ENCODE measurements at places on chromosomes 3 and 15.

DNA sequence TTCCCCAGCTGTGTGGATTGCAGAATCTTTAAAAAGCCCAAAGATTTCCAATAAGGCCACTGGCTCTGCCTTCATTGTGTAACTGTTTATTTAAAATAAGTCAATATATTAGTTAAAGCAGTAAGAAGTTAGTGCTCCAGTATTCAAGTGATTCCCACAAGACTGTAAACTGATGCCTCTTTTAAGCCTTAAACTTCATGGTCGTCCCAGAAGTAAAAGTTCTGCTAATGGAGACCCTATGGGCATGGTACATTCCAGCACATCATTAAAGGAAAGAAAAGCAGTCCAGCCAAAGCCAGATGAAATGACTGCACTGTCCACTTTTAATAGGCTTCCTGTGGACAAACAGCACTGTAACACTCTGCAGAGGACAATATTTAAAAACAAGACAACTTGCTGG is 512.6 kb downstream of the MECOM start:
- DNase-seq = peak; percentile 3

DNA sequence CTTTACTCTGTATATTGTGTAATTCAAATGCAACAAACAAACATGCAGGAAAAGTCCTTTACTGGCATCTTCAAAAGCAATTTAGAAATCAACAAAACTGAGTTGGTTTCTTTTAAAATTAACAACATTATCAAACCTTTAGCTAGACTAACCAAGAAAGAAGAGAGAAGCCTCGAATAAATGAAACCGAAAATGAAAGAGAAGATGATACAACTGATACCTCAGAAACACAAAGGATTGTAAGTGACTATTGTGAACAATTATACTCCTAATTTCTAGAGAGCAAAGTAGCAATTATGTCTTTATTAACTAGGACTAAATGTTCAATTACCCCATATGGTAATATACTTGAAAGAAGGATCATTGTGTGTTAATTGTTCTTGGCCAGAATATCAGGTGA is 49.2 kb upstream of the P3H2 start:
- no peak for DNase-seq

DNA sequence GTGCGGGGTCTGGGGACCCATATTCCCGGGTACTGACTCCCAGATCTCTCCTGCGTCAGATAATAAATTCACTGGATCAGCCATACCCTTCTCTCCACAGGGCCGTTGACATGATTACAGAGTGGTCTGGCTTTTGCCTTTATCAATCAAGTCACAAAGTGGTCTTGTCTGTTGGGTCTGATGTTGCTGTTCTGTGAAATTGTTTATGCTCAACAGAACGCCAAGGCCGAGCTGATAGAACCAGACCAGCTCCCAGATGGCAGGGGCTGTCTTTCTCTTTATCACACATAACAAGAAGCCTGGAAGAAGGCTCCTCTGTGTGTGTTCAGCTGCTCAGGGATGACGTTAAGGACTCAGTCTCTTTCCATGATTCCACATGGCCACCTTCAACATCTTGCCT is 751 bp upstream of the DCLK3 start:
- DNase-seq = no peak

GRCh38 chr3:118782755-118783202 is 251.9 kb downstream of the IGSF11 start:
- no peak for DNase-seq

GRCh38 chr3:95815828-95816227 is 998.6 kb upstream of the EPHA6 start:
- DNase-seq = no peak

- DNase-seq = peak; percentile 4
Observed at GRCh38 chr15:40471105-40471807, 472 bp downstream of the CHST14 start.

GRCh38 chr3:30357897-30358296 is 248.5 kb upstream of the TGFBR2 start:
- DNase-seq = no peak

GRCh38 chr15:62934236-62934971 is 108.1 kb upstream of the TPM1 start:
- DNase-seq = no peak

DNA sequence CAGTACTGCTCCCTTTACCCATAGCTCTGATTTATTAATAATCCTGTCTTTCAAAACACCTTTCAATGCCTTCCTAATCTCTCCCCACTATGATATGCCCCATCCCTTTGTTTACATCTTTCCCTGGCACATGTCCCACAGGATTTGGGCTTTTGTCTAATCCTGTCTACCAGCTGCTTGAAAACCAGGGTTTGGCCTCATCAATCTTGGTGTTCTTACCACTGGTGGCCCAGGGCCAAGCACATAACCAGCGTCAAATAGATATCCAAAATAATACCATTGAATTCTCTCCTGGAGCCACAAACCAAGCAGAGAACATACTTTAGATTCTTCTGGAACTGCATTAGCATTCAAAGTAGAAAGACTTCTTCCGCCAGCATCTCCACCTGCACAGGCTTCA is 104.8 kb upstream of the PPP2R3A start:
- DNase-seq = no peak

DNA sequence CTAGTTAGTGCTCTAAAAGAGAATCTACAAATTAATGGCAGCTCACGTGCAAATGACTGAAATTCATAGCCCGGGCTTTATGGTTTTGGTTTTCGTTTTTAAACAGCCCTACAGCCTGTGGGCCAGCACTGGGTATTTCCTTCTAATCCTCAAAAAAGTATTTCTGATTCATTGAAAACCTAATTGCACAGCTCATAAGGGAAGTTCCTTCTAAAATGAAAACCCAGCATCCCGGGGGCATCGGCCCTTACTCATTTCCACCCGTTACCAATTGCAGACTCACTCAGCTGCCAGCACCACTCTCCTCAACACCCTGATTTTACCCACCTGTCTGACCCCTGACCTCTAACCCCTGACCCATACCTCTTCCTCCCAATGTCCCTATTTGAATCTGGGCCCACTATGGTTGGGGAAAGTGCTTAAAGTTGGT is 59.5 kb upstream of the ZNF148 start:
- DNase-seq = no peak

DNA sequence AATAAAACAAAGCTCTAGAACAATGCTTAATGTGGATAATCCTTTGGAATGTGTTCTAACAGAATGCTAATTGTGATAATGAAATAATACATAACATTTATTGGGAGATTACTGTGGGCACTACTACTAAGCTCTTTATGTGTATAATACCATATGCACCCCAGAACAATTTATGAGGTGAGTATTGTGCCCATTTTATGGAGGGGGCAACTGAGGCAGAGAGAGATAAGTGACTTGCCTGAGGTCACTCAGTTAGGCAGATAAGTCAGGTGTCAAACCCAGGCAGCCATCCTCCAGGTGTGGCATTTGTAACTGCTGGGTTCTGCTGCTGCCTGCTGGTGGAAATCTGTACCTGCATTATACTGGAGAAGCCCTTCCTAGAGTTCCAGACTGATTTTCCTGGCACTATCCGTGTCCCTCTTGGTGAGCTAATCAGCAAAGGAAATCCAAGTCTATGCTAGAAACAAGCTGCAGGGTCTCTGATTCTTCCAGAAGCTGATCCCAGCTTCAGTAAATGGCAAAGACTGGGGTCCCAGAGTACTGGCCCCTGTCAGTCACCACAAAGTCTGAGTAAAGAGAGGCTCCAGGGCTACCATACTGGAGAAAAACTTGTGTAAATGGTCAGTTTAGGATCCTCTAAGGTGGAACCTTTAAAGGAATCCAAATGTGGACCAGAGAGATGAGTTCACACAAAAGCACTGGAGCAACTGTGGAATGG is 22.6 kb upstream of the RBP1 start:
- DNase-seq = peak; percentile 43

GRCh38 chr3:61796911-61797310 is 235.5 kb downstream of the PTPRG start:
- DNase-seq = no peak

DNA sequence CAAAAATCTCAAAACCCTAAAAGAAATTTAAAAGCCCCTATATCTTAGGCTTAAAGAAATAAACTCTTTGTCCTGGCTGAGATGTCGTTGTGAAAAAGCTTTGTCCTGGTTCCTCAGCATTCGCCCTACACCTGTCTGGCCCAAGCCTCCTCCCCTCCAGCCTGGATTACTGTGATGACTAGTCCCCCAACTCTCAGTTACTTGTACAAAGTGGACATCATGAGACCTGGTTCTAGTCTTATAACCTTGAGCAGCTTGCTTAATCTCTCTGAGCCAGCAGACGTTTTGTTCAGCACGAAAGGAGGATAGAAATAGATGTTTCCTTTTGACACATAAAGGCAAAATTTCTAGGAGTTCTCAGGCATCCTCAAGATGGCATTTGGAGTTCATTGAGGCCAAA is 51.6 kb downstream of the FILIP1L start:
- DNase-seq = no peak

GRCh38 chr3:109225516-109225915 is 89.0 kb downstream of the C3orf85 start:
- no peak for DNase-seq

- no peak for DNase-seq
Observed at GRCh38 chr3:187049462-187050101, 89.7 kb downstream of the RPL39L start.

DNA sequence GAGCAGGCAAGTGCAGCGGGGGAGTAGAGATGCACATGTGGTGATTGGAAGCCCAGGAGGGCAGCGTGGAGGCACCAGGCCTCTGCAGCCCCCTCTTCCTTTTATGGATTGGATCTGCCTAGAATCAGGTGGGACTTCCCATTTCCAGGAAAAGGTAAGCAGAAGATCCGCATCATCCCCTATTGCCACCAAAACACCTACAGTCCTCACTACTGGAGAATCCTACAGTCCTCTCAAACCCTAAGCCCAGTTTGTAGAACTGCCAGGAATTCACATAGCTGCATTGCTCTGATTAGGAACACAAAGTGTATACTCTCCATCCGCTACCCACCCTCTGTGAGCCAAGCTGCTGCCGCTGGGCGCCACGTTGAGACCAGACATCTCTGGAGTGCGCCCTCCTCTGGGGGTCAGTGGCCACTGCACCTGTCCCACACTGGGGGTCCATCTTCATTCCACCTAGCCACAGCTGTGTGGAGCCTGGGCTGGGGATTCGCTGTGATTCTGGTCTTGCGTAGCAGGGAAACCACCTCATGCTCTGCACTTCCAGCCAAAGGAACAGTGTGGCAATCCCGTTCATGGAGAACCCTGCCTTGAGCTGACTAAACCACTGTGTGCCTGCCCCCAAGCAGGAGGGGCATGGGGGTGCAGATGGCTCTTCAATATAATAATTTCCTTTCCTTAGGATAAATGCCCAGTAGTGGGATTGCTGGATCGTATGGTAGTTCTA is 88.9 kb upstream of the PTX3 start:
- DNase-seq = no peak

Data from IMR-90 (cell line).